ENCODE measurements at places on chromosomes 5 and 9. TPM values are rescaled to one million over a fixed set of nuclear protein-coding genes. Genes with fewer than 3 reads are reported as not detected.

SPATA31D4 gene
- not detected for total RNA-seq

SLC6A7 gene
- not detected for total RNA-seq

IL5 gene
- not detected for total RNA-seq

MELK gene
- total RNA-seq = not detected

STPG3 gene
- not detected for total RNA-seq
